Fibroblast of the aortic adventitia (primary cell): ENCODE measurements at places on chromosomes 16 and 17. TPM values are rescaled to one million over a fixed set of nuclear protein-coding genes. Genes with fewer than 3 reads are reported as not detected.

GAST gene
- total RNA-seq: not detected in 2 replicates

RDM1 gene
- 0.45 TPM in 1 of 2 replicates, not detected in the other for total RNA-seq

ABCC3 gene
- 1.4 and 12.5 TPM in 2 replicates for total RNA-seq

APOH gene
- total RNA-seq: not detected in 2 replicates

CPHXL2 gene
- not detected in 2 replicates for total RNA-seq

CTF1 gene
- total RNA-seq: 2.5 and 3.2 TPM in 2 replicates
